ENCODE measurements at places on chromosomes 7 and 10. TPM values are rescaled to one million over a fixed set of nuclear protein-coding genes. Genes with fewer than 3 reads are reported as not detected.

TET1 gene
- total RNA-seq, result 6.1 TPM

POLR2J2 gene
- total RNA-seq, result 1.1 TPM

AKR1D1 gene
- total RNA-seq, result not detected

CYP2C8 gene
- 0.12 TPM for total RNA-seq

GIMAP4 gene
- total RNA-seq, result not detected

PGAM2 gene
- total RNA-seq, result 0.78 TPM

NRCAM gene
- total RNA-seq, result 0.78 TPM

SEMA3E gene
- 0.29 TPM for total RNA-seq

MSMB gene
- total RNA-seq, result not detected

IGFBP3 gene
- total RNA-seq, result 11.7 TPM

KLLN gene
- not detected for total RNA-seq

EBLN1 gene
- not detected for total RNA-seq

LBX1 gene
- total RNA-seq, result not detected

SSC4D gene
- total RNA-seq, result 0.60 TPM

CALML5 gene
- not detected for total RNA-seq

WNT8B gene
- not detected for total RNA-seq

ZKSCAN1 gene
- 10.2 TPM for total RNA-seq

GPC2 gene
- 2.5 TPM for total RNA-seq

PPP1R17 gene
- total RNA-seq, result not detected

MOGAT3 gene
- not detected for total RNA-seq

ACHE gene
- not detected for total RNA-seq

OPN4 gene
- total RNA-seq, result not detected

INSYN2A gene
- under 0.01 TPM for total RNA-seq

ZSWIM8 gene
- 21.6 TPM for total RNA-seq

LRRC4 gene
- total RNA-seq, result not detected

OR2A1 gene
- 0.20 TPM for total RNA-seq

CAV2 gene
- 74.9 TPM for total RNA-seq

CCL24 gene
- total RNA-seq, result not detected

NANOS1 gene
- 1.6 TPM for total RNA-seq

MKX gene
- not detected for total RNA-seq

NPFFR1 gene
- total RNA-seq, result not detected

GDF2 gene
- total RNA-seq, result not detected

ZNF736 gene
- total RNA-seq, result 8.2 TPM

EPO gene
- not detected for total RNA-seq

MEOX2 gene
- total RNA-seq, result 1.2 TPM

GNAT3 gene
- total RNA-seq, result not detected

GRM3 gene
- not detected for total RNA-seq

PROSER2 gene
- 1.6 TPM for total RNA-seq

FEZF1 gene
- total RNA-seq, result not detected

SMKR1 gene
- total RNA-seq, result 0.24 TPM

CYP2C9 gene
- 0.29 TPM for total RNA-seq

KEL gene
- not detected for total RNA-seq

FFAR4 gene
- total RNA-seq, result not detected

PRLHR gene
- total RNA-seq, result not detected

ABCA13 gene
- total RNA-seq, result 0.48 TPM

IFIT2 gene
- 5.8 TPM for total RNA-seq

HMX2 gene
- 0.10 TPM for total RNA-seq

C10orf62 gene
- total RNA-seq, result not detected

ELFN1 gene
- total RNA-seq, result 0.48 TPM

ANKMY2 gene
- total RNA-seq, result 34.0 TPM

HOGA1 gene
- total RNA-seq, result 0.78 TPM

ADGRA1 gene
- total RNA-seq, result not detected

LRRD1 gene
- not detected for total RNA-seq

UNCX gene
- not detected for total RNA-seq

HKDC1 gene
- total RNA-seq, result 3.9 TPM

RGR gene
- not detected for total RNA-seq

All from RPMI7951 (cell line).